Lower leg skin (tissue), 4 donors: ENCODE measurements at places on chromosomes 4 and X. TPM values are rescaled to one million over a fixed set of nuclear protein-coding genes. Genes with fewer than 3 reads are reported as not detected.

DNA sequence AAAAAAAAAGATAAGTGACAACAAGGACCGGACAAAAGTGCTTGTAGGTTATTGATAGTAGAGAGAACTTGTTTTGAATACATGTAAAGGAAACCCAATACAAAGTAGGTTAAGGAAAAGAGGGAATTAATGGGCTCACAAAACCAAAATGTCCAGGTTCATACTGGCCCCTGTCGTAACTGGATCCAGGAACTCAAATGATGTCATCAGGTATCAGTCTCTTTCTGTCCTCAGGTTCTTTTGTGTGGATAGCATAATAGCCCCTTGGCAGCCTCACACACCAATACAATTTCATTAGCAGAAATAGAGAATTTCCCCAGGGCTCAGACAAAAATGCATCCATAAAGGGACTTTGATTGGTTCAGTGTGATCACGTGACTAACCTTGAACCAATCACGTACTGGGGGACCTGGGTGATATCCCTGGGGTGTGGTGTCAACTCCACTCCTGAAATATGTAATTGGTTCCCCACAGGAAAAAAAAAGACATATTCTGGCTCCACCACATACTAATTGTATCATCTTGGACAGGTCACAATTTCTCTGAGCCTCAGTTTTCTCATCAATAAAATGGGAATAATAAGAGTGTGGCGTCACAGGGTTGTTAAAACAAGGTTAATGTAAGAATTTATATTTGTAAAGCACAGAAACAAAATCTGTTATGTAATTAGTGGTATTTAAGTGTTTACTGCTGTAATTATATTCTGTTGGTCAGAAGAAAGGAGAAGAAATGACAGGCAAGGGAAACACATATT is 174.8 kb downstream of the PDGFRA start:
- DNase-seq: no peak

Gene SPRY1
- total RNA-seq: 258 TPM

GRCh38 chrX:152637649-152638442 is at the start of gene GABRQ:
TSS of gene GABRQ (plus strand) at chrX:152637895. CDS start at chrX:152638203, 308 bp downstream.
- no peak for DNase-seq

Gene COL4A6
- 9.4 TPM for total RNA-seq

GRCh38 chr4:109571494-109571893 is 11.4 kb downstream of the MCUB start:
- DNase-seq: no peak

- DNase-seq: no peak
These were observed 22.3 kb upstream of the RASGEF1B start for GRCh38 chr4:81494031-81494431.

- no peak for DNase-seq
These were observed 454.4 kb downstream of the C4orf33 start for GRCh38 chr4:129550281-129550785.

Gene SH3D19
- 82.5 TPM for total RNA-seq

DNA sequence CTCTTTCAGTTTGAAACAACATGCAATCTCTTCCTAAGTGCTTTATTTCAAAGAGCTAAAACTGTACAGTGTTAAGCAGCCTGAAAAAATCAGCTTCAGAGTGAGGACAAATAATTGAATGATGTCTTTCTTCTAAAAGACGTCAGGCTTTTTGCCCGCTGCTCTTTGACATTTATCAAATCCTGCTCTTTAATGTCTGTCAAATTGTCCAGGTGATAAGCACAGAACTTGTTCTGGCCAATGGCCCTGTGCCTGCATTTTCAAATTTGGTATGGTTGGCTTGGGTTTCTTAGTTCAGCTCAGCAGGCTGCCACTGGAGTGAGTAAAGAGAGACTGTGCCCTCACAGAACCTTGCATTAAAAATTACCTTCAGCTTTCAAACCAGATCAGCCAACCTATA is 712.9 kb upstream of the LCORL start:
- no peak for DNase-seq

Gene MAGEA1
- total RNA-seq: not detected

Gene SSX4B
- total RNA-seq: not detected

Gene RADX
- 3.1 TPM for total RNA-seq

Gene IGFBP7
- total RNA-seq: 147 TPM

DNA sequence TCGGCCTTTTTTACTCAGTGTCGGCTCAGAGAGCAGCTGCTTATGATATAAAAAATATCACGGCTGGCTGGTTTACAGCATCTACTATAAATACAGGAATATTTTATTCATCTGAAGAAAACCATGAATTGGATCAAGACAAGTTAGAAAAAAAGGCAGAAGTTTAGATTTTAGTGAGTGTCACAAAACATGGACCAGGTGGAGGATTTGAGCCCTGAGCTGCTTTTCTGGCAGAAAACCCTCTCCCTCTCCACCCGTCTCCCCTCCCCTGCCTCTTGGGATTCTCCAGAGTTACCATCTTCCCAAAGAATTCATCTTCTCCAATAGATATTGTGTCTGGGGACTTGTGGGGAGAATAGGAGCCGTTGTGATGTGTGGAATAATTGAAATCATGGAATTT is 142.8 kb upstream of the RAI2 start:
- no peak for DNase-seq

Gene TMEM154
- total RNA-seq: 94.8 TPM

DNA sequence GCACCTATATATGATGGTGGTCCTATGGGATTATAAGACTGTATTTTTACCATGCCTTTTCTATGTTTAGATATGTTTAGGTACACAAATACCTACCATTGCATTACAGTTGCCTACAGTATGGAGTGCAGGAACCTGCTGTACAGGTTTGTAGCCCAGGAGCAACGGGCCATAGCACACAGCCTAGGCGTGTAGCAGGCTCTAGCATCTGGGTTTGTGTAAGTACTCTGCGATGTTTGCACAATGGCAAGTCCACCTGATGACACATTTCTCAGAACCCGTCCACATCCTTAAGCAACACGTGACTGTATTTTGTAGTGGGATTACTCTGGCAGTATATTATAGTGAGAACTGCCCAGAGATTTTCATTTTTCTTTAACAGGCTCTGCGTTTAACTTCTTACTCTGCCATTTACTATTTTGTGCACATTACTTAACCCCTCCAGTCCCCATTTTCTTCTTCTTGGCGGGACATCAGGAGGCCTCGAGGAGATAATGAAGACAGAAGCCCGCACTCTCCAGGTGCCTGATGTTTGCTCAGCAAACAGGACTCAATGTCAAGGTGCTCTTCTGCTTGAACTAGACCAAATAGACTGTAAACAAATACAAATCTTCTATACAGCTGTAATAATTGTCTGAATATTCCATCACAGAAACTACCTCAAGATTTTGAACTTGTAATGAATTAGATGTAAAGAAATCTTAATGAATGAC is 102.0 kb upstream of the PDLIM3 start:
- no peak for DNase-seq

DNA sequence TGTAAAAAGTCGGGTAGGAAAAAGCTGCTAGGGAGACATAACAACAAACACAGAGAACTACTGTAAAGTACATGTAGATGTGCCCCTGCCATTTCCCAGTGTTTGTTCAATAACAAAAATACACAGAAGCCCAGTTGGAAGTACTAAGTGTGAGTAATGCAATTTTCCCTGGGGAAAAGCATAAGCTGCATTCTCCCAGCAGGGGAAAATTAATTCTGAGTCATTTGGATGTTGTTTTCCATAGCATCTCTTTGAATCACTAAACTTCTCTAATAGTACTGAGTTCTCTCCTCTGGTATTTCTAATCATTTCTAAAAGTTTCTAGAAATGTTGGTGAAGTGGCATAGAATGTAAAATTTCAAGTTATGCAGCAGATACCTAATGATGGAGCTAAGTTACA is 1114.9 kb downstream of the C4orf33 start:
- no peak for DNase-seq

DNA sequence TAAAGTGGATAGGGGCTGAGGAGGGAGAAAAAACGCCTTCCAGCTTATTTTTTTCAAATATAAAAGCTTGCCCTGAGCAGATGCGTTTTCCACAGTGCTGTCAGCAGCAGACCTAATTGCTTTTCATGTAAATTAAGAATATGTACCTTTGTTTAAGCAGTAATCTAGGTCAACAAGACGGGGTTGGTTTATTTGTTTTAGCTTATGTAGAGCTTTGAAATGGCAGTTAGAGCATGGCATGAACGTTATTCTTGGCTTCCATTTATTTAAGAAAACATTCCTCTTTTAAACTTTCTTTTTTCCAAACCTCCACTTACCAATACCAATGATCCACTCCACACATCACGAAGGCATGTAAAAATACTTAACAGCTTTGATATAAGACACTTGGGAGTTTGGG is 220.3 kb upstream of the TENM3 start:
- DNase-seq: no peak

- DNase-seq: no peak
These were observed 333 bp downstream of the BOD1L1 start for GRCh38 chr4:13627178-13627605.

DNA sequence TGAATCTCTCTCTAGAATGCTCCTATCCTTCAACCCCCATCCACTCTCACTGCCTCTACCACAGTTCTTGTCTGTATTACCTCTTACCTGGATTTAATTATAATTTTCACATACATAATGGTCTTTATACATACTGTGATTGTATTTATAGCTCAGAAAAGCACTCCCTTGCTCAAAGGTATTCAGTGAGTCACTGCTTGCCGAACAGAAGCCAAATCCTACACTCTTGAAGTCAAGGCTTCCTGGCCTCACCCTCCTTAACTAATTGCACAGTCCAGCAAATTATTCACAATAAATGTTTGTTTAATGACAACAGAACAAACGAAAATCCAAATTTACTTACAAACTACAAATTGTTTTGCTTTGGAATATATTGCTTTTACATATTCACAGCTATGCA is 159.5 kb downstream of the KLHL13 start:
- no peak for DNase-seq

Gene DMP1
- not detected for total RNA-seq

DNA sequence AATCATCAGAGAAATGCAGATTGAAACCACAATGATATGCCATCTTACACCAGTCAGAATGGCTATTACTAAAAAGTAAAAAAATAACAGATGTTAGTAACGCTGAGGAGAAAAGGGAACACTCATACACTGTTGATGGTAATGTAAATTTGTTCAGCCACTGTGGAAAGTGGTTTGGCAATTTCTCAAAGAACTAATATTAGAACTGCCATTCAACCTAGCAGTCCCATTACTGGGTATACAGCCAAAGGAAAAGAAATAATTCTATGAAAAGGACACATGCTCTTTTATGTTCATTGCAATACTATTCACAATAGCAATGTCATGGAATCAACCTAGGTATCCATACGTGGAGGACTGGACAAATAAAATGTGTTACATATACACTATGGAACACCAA is 566.3 kb downstream of the STPG2 start:
- DNase-seq: no peak

DNA sequence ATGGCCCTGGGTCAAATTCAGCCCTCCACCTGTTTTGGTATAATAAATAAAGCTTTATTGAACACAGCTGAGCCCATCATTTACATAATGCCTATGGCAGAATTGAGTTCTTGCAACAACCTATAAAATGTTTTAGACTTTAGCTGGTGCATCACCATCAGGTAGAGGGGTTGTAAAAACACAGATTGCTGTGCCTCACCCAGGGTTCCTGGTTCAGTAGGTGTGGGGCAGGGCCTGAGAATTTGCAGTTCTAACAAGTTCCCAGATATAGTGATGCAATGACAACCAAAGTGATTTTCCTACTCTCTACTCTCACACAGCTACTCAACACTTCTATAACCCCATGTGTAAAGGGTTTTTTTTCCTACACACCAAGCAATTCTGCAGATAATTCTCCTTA is 120.0 kb upstream of the EGFL6 start:
- DNase-seq: no peak

Gene LDOC1
- 9.2 TPM for total RNA-seq

GRCh38 chr4:80017125-80017854 is 55.7 kb downstream of the ANTXR2 start:
- no peak for DNase-seq

DNA sequence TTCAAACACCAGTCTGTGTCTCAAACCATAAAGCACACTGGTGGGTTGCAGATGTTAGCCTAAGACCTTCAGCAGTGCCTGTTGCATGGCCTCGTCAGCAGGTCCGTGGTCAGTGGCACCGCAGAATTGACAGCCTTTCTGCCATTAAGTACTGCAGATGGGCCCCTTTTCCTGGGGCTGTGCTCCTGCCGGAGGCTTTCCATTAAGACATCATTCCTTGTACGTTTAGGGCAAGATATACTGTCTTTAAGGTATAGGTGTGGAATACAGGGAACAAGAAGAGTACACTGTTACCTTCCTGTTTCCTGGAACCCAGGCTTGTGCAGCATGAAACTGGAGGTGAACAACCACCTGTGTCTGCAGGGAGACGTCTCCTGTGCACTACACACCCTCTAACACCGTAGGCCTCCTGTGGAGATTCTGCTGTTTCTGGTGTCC is 67.9 kb upstream of the WDR1 start:
- no peak for DNase-seq

DNA sequence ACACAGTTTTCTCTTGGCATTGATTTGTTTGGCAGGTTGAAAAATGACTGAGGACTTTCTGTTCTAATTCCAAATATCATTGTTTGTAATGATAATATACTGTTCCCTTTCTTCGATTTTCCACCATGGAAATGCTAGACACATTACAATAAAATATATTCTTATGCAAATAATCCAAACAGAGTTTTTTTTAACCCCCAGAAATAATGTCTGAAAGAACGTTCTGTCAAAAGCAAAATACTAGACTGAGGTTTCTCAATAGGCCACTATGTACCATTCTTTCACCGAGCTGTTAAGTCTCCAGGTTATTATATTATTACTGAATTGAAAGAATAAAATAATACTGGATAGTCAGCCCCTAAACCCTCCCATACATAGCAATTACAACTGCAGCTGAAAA is 312.5 kb downstream of the ZIC3 start:
- no peak for DNase-seq

- DNase-seq: no peak
These were observed 344.4 kb upstream of the ACTRT1 start for GRCh38 chrX:128396601-128397000.

- DNase-seq: no peak
These were observed 190.6 kb downstream of the CCSER1 start for GRCh38 chr4:90317785-90318184.

Gene TCEAL7
- total RNA-seq: 4.0 TPM

- DNase-seq: no peak
These were observed 1.3 kb downstream of the QDPR start for GRCh38 chr4:17510582-17510981.

DNA sequence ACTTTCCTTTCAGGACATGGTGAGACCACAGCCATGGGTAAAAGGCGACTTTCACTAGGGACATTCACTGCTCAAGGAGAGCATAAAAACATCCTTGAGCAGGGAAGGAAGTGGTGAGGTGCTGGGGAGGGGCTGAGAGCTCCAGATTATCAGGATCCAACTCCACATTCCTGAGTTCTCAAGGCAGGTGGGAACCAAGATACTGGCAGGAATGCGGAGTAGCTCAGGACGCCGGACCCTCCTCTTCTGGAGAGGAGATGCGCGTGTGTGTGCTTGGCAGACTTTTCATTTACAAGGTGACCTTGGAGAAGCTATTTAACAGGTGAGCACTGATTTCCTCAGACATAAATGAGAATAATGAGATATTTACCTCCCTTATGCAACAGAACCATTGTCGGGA is 41.3 kb upstream of the TXK start:
- DNase-seq: no peak

Gene GLOD5
- total RNA-seq: not detected

Gene ANOS1
- 2.7 TPM for total RNA-seq

Gene ATP1B4
- total RNA-seq: not detected
